ENCODE measurements at places on chromosomes 11 and 22.

DNA sequence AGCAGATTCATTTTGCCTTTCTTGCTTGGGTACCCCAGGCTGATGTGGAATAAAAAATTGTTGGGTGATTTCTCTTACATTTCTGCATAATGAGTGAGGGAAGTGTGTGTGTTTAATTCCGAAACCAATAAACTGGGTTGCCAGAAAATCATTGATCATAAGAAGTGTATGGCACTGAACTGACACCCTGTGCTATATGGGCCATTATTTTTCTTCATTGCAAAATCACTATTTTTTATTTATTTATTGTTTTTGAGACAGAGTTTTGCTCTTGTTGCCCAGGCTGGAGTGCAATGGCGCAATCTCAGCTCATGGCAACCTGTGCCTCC, 14.6 kb upstream of the HIKESHI start:
- no peak for DNase-seq

- no peak for DNase-seq
Observed at GRCh38 chr11:34783816-34784317, 132.3 kb downstream of the APIP start.

DNA sequence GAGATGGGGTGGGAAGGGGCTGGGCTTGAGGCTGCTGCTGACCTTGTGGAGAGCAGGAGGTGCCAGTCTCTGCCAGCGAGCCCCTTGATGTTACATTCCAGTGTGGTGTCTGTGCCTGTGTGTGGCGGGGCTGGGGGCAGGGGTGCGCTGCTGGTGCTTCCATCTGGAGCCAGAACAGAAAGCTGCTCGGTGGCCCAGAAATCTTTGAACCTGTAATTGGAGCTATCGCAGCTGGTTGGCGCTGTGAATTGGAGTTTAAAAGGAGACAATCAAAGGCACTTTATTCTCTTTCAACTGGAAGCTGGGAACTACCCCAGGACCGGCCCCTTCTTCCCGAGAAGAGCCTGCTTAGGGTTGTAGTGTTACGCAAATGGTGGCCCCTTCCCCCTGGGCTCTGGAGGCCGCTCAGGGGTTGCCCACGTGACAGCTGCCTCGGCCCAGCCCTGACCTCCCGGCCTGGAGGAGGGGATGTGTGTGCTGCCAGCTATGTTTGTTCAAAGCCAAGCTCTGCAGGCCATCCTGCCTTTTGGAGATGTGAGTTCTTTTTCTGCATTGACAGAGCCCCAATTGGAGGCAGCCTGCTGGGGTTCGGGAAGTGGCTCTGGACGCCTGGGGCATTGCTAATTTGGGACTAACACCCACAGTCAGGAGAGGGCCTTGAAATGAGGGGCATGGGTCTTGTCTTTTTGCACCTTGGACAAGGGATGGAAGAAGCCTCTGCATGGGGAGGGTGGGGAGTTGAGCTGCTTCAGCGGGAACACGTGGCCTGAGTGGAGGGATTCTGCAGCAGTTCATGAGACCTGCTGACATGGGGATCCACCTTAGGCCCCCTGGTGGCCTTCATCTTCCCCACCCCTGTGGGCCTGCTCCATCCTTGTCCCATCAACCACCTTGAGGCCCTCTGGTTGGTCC, 14.0 kb upstream of the ARSA start:
- no peak for DNase-seq

DNA sequence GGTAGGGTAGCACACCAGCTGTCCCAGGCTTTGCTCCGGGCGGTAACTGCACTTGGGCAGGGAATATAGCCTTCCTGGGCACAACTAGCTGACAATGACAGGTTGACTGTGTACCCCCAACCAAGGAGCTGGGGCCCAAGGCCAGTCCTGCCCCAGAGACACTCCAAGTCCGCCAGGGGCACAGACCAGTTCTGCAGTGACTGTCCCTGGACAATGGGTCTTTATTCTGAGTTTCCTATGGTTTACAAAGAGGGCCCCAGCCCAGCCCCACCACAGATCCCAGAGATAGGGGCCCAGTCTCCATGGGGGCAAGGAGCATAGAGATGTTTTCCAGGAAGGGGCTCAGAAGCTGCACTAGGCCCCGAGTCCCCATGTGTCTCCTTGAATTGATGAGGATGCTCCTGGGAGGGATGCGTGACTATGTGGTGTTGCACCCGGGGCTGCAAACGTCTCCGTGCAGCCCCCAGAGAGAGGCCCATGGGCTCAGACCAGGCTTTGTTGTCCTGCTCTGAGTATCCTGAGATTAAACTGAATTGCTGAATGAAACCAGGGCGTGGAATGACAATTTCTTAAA, 48.4 kb downstream of the CD6 start:
- DNase-seq = no peak

GRCh38 chr11:113242767-113243397, 71.5 kb upstream of the TTC12 start:
- DNase-seq = no peak

DNA sequence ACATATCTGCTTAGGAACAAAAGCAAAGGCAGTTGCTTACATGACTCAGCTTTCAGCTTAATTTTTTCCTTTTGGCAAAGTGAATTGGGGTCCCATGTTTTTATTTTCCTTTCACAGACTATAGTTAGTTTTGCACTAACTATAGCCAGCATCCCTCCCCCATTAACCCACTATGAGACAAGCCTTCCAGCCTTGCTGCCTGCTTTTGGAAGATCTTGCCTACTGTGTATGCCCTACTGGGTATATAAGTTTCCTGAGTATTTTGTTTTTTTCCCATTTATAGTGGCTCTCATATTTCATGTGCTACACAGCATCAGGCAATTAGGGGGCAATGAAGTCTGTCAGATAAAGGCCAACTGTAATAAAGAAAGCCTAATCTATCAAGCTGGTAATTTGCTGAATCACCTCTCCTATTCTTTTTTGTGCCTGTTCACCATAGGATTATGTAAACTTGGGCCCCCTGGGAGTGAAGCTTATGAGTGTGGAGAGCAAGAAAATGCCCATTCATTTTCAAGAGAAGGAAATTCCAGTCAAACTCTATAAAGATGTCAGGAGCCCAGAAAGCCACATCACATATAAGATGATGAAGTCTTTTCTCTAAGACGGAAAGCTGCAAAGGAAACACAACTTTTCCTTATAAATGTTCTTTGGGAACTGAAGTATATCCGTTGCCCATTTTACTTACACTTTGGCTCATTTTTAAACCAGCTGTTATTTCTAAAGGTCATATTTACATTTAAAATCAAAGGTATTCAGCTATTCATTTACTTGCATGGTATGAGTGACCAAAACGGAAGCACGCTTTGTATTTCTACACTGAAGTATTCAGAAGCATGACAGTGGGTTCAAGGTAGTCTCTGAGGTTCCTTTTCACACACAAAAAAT, 64.0 kb downstream of the CCDC83 start:
- DNase-seq = no peak

- DNase-seq = no peak
Observed at GRCh38 chr22:23057331-23057730, 13.0 kb upstream of the GNAZ start.

DNA sequence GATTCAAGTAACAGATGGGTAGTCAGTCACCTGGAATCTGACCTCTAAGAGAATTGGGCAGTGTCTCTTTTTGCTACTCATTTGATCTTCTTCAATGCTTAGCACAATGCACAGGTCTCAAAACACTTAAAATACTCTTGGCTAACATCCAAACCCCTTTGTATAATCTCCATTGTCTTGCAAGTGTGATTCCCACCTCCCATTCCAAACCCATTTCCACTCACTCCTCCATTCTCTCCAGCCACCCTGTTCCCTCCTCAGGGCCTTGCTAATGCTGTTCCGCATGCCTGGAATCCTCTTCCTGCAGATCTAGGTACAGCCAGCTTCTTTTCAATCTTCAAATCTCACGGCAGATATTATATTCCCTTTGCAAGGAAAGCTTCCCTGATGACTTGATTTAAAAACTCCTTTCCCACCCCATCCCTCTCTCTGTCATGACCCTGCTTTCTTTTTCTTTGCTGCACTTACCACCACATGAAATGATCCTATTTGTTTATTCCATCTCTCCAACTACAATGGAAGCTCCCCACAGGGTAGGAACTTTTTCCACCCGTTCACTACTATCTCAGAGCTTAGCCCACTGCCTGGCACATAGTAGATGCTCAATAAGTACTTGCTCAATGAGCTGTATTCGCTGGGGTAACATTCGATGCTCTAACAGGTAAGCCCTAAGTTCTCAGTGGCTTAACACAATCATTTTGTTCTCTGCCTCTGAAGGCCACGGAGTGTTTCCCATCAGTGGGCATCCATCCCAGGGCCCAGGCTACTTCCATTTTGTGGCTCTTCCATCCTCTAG, 121.7 kb downstream of the MN1 start:
- no peak for DNase-seq

GRCh38 chr11:69878144-69878883, 59.1 kb upstream of the FGF3 start:
- no peak for DNase-seq

- DNase-seq = no peak
Observed at GRCh38 chr22:46010951-46011626, 34.1 kb upstream of the WNT7B start.

DNA sequence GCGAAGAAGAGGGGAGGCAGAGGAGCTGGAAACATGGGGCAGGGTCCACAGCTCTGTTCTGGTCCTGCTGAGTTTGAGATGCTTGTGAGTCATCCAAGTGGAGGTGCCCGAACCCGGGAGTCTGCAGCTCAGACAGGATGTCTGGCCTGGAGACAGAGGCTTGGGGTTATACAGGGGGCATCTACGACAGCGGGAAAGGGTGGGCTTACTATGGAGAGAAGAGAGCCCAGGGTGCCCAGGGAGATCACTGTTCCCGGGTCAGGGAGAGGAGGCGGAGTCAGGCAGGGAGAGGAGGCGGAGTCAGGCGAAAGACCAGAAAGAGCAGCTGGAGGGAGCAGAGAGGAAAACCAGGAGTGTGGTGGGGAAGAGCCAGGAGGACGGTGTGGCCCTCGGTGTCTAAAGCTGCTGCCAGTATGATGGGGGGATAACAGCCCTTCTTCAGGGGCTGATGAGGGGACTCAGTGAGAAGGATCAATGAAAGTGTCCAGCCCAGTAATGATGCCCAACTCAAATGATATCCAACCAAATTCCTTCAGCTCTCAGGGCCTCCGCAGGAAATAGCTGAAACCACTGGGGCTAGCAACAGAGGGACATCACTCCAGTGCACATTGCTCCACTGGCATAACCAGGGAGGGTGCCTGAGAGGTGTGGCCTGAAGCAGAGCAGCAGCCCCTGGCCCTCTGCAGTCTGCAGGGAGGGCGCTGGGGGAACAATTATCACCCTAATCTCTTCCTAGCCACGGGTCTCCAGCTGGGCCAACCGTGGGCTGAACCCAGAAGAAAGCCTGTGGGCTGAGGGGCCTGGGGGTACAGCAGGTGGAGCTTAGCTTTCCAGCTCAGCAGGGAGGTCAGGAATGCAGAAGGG, 2.6 kb upstream of the LTBP3 start:
- no peak for DNase-seq

- DNase-seq = no peak
Observed at GRCh38 chr11:22785251-22785650, 44.4 kb downstream of the SVIP start.

GRCh38 chr22:42821386-42821785, 35.7 kb downstream of the ARFGAP3 start:
- no peak for DNase-seq

DNA sequence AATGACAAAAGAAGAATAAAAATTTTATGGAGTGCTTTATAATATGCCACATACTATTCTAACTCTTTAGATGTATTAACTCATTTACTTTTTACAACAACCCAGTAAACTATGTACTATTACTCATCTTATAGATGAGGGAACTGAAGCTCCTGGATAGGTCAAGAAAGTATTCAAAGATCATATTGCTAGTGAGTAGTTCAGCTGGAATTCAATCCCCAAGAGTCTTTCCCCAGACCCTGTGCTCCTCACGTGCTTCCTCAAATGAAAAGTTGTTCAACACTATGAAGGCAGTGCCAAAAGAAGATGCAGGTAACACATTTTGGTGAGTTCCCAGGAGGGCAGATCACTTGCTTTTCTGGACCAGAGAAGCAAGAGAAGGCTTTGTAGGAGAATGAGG, 46.8 kb downstream of the BTG4 start:
- DNase-seq = no peak

DNA sequence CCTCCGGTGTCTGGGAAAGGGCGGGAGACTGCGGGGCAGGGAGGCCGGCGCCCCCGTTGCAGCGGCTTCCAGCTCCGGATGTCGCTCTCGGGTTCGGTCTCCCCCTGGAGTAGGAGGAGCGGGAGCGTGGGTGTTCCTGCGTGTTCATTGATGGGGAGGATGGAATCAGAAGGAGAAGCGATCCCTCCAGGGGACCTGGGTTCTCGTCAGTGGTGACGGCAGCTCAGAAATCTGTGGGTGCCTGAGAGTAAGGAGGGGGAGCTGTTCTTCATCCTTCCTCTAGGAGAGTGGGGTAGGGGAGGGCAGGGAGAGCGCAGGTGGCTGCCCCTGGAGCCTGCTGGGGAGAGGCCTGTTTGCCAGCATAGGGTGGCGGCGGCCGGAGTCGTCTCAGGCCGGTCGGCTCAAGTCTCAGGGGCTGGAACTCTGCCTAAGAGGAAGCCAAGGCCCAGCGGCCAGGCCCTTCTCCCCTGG, 1.1 kb downstream of the UBASH3B start:
- DNase-seq = no peak

DNA sequence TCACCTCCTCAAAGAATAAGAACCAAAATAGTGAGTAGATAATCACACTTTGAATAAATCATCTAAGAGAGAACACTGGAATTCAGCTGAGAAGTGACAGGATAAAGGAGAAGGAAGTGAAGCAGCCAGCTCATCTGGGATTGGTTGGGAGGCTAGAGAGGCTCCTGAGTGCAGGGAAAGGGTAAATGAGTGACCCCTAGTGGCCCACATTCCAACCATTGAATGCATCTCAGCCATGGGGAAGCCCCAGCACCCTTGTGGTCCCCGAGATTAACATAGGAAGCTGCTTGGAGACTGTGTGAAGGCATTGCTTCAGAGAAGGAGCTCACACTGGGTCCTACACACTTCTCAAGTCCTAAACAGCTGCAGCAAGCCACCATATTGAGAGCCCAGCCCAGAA, 82.3 kb downstream of the JRKL start:
- DNase-seq = no peak

- DNase-seq = no peak
Observed at GRCh38 chr11:84408946-84409411, 1122.8 kb upstream of the CCDC90B start.

Measured in cortex of kidney (tissue), 1 donor.